ENCODE measurements at places on chromosomes 2 and 18.

GRCh38 chr2:208013285-208014178 lies 11.8 kb downstream of the PLEKHM3 start:
- no peak for DNase-seq

DNA sequence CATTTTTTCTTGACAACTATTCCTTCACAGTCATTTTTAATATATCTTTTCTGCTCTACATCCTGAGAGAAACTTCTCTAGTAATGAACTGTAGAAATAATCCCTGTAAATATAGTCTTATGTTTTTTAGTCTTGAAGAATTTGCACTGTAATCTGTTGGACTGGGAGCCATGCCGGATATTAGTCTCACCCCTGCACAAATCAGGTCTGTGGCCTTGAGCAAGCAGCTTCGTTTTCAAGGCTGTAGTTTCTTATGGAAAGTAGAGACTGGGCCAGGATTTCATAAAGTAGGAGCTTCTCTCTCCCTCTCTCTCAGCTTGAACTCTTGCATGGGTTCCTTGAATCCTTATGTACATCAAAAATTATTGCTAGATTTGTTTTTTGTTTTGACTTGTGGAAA lies 8.7 kb downstream of the FARP2 start:
- no peak for DNase-seq

DNA sequence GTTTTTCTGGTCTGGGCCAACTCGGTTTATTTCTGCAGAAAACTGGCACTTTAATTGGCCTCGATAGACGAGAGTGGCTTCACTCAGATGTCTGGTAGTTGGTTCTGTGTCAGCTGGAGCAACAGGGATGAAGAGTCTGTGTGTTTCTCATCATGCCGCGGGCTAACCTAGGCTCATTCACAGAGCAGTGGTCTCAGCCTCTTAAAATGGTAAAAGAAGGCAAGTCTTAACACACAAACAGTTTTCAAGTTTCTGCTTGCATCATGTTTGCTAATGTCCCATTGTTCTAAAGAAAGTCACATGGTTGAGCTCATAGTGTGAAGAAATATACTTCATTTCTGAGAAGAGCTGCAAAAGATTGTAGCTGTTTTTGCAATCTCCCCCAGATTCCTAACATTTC lies 37.5 kb upstream of the ANXA4 start:
- DNase-seq: no peak

- peak; percentile 24 for DNase-seq
Observed at GRCh38 chr2:63692002-63692606, 103.3 kb downstream of the MDH1 start.

GRCh38 chr2:70984576-70985282 lies 6.3 kb downstream of the ANKRD53 start:
- DNase-seq: no peak

DNA sequence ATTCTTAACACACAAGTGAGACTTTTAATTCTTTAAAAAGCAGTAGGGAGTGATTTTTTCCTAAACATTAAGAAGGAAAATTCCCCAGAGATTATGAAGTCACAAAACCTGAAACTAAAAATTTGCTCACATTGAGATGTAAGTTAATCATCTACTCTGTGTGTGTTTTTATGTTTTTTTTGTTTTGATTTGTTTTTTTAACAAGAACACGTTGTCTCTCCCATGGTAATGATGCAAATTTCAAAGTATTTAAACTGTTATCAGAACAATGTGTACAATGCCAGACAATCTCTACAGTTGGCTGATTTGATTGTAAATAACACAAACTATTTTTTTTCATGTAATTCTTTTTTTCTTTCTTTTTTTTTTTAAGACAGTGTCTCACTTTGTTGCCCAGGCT lies 71.5 kb downstream of the COLEC12 start:
- DNase-seq: no peak

DNA sequence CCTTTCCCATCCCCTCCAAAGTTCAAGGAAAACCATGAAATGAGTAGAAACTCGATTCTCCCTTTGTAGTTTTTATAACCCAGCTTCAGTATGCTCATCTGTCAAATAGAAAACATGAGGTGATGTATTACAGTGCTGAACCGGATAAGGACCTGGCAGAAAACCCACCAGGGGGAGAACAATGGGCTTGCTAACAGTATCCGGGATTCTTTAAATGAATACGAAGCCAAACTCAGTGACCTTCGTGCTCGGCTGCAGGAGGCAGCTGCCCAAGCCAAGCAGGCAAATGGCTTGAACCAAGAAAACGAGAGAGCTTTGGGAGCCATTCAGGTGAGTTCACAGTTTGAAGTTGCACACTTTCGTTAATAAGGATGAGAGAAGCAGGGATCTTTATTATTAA lies 113.6 kb upstream of the TTC39C start:
- no peak for DNase-seq

- DNase-seq: no peak
Observed at GRCh38 chr18:31070206-31070605, 27.7 kb upstream of the DSC3 start.

DNA sequence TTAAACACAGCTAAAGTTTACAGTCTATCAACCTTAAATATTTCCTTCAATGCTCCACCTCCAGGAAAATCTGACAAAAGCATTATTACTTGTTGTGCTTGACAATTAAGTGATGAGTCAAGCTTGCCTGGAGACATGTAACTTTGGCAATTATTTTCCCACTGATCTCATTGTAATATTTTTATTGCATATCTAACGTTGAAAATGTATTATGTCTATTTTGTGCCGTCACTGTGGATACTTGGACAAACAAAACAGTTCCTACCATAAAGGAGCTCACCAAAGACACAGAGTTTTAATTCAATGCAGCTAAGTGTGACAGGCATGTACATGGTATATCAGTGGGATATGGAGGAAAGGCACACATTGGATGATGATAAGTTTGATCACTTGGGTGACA lies 24.7 kb downstream of the RNF103 start:
- DNase-seq: no peak

GRCh38 chr2:18047896-18048657 lies 169.6 kb downstream of the KCNS3 start:
- DNase-seq: no peak

DNA sequence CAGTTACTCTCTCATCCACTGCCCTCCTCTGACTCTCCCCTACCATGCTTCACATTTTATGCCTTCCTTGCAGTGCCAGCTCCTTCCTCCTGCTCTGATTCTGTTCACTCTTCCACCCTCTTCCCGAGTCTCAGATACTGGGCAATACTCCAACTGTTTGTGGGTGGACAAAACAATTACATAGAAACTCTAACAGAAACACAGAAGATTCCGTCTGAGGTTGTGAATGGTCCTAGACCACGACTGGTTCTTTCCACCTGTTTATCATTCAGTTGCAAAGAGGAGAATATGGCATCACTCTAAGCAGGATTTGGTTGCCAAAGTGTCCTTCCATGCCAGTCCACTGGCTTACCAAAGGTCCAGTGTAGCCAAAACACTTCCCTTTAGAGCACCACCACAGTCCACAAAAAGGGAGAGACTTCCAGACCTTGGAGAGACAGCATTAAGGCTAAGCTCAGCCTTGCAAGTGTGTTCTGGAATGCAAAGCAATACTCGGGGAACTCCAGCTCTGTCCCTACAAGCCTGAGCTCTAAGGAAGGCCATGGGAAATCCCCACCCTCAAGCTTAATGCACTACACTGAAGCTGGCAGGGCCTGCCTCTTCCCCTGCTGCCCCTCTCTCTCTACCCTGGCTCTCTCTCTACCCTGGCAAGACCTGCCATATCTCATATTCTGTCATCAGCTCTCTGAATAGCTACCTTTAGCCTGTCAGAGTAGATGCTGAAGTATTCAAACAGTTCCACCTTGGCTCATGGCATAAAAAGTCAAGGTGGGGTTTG lies 33.6 kb upstream of the RND3 start:
- DNase-seq: no peak

DNA sequence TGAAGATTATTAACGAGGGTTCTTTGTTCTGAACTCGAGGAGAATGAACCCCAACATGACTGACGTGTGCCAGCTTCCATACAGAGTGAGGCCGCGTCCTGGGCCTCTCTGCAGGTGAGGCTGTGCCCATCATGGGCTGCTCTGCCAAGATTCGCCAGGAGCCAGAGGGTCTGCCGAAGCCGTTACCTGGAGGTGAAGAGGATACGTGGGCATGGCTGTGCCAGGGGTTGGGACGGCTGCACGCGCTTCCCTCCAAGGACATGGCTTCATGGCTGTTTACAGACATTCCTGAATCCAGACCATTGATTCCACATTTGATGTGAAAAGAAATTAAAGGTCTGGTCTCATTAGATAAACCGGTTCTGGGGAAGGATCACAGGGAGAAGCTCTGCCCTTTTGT lies 211.4 kb upstream of the SALL3 start:
- no peak for DNase-seq

DNA sequence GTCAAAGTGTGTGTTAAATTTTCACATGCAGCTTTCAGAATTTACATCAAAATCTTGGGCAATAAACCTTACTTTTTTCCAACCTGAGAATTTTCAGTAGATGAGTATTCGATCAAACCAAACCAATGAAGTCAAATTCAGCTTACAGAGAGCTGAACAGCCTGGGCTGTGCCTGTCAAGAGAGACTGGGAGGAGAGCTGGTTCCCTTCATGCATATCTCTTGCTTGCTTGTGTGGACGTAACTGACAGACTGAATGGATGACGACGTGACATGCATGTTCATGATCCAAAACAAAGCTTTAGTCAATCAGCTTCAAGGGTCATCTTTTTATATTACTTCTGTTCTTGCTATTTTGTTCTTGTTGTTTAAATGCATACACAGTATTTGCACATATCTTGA lies 145.2 kb downstream of the GALNT3 start:
- DNase-seq: no peak

DNA sequence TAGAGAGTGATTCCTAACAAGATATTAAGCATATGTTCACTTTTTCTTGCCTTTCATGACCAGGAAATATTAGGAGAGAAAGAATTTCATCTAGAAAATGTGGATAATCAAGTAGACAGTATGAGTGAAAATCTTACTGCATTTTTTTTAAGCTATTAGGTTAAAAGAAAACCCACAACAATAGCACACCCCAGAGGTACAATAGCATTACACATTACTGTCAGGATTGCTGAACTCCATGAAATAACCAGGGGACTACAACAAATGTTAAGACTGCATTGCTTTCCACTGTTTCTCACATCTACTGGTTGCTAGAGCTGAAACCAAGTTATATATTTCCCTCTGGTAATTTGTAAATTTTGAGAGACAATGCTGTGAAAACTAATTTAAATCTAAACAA lies 33.7 kb downstream of the KLF7 start:
- DNase-seq: no peak

GRCh38 chr2:139684286-139684860 lies 904.2 kb upstream of the NXPH2 start:
- DNase-seq: no peak

- DNase-seq: peak; percentile 54
Observed at GRCh38 chr18:54734059-54734458, 94.2 kb upstream of the RAB27B start.

GRCh38 chr2:9640403-9641104 lies 9.8 kb upstream of the YWHAQ start:
- no peak for DNase-seq

DNA sequence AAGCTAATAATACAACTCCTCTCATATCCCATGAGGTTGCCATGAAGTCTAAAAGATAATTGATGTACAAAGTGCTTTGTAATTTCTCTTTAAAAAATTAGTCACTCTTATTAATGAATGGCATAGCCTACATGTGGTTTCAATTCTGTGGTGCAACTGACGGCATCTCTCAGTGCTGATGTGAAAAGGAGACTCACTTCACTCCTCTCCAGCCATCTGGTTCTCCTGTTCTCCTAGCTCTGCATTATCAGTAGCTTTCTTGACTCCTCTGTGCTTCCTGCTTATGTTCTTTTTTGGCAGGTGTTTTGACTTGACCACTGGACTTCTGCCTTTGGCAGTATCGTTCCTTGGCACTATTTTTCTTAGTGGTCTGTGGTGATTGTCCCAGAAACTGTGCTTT lies 134.9 kb upstream of the ZFP36L2 start:
- DNase-seq: no peak

GRCh38 chr18:48193521-48194492 lies 215.4 kb downstream of the ZBTB7C start:
- no peak for DNase-seq

DNA sequence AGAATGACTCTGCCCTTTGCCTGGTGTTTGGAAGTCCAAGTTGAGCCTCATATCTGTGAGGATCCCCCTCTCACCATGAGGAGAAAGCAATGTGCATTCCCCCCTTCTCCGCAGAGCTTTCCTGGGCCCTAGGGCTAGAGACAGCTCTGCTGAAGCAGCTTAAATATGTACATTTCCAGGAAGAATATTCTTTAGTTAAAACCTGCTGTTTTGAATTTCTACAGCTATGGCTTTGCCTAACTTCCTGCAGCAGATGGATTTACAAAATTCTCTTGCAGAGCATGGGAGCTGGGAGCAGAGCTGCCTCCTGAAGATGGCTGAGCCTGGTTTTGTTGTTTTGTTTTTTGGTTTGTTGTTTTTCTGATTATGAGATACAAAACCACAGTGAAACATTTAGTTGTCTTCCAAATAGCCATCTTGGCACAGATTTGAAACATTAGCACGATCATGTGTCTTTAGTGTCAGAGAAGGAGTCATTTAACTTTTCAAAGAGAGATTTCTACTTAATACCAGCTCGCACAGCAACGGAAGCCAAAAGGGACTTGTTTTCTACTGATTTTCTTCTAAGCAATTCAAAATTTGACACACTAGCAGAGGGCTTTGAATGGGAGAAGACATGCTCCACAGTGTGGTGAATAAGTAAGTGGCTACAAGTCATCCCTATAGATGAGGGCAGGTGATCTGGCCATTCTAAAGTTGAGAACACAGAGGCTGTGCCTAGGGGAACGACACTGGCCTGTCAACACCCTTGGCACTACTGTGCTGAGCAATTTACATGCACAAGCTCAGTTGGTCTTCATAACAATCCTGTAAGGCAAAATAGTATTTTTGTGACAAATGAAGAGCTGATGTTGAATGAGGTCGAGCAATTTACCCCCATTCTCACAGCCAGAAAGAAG lies 222.6 kb downstream of the MREG start:
- no peak for DNase-seq

DNA sequence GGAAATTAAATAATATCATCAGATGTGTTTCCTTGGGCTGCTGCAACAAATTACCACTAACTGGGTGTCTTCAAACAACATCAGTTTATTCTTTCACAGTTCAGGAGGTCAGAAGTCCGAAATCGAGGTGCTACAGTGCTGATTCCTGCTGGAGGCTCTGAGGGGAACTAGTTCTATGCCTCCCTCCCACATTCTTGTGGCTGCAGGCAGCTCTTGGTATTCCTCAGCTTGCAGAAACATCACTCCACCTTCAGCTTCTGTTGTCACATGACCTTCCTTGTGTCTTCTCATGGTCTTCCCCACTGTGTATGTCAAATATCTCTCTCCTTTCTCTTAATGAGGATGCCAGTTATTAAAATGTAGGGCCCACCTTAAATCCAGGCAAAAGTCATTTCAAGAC lies 29.3 kb upstream of the DCC start:
- no peak for DNase-seq

- no peak for DNase-seq
Observed at GRCh38 chr2:100853909-100854810, 34.2 kb downstream of the NPAS2 start.

- no peak for DNase-seq
Observed at GRCh38 chr2:109213646-109214433, 84.8 kb downstream of the SH3RF3 start.

- no peak for DNase-seq
Observed at GRCh38 chr2:191015831-191016230, 1.9 kb upstream of the STAT1 start.

- DNase-seq: no peak
Observed at GRCh38 chr2:187369471-187369870, 78.6 kb downstream of the CALCRL start.

- no peak for DNase-seq
Observed at GRCh38 chr2:21650569-21650968, 526.8 kb downstream of the TDRD15 start.

- peak; percentile 43 for DNase-seq
Observed at GRCh38 chr2:74383254-74383653, 3.1 kb upstream of the DCTN1 start.
